Astrocyte of the spinal cord (primary cell): ENCODE measurements at places on chromosomes 2 and 18.

DNA sequence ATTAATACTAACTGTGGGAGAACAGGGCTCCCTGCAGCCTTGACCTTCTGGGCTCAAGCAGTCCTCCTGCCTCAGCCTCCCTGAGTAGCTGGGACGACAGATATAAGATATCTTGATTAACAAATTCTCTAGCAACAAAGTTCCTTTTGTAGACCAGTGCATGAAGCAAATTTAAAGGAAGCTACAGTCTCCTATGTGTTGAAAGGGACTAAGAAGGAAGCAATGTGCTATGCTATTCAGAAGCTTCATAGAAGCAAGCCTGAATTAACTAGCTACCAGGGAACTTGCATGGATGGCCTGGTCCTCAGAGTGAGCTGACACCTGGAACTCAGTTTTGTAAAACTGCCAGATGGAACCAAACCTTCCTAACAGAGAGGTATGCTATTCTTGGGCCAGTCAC, 33.2 kb downstream of the RAPH1 start:
- no peak for DNase-seq

- no peak for DNase-seq
Observed at GRCh38 chr18:58609536-58609993, 19.3 kb downstream of the ALPK2 start.

- DNase-seq: peak; percentile 4
Observed at GRCh38 chr2:169362894-169363559, 693 bp upstream of the LRP2 start.

DNA sequence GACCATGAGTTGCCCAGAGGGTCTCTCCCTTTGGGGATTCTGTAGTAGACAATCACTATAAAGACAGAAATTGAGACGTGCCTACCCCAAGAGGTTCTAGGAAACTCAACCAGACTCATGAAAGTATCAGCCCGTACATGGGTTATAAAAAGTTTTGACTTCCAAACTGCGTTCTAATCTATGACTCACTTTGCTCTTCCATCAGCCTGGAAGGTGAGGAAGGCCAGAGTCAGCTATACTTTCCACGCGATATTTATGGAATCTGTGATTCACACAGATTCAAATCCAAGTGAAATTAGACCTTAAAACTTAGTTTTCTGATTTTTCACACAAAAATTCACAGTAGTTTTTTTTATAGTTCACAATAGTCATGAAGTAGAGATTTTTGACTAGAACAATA, 7.7 kb upstream of the LYPD1 start:
- peak; percentile 56 for DNase-seq

- no peak for DNase-seq
Observed at GRCh38 chr2:132417430-132418035, 928 bp downstream of the GPR39 start.

DNA sequence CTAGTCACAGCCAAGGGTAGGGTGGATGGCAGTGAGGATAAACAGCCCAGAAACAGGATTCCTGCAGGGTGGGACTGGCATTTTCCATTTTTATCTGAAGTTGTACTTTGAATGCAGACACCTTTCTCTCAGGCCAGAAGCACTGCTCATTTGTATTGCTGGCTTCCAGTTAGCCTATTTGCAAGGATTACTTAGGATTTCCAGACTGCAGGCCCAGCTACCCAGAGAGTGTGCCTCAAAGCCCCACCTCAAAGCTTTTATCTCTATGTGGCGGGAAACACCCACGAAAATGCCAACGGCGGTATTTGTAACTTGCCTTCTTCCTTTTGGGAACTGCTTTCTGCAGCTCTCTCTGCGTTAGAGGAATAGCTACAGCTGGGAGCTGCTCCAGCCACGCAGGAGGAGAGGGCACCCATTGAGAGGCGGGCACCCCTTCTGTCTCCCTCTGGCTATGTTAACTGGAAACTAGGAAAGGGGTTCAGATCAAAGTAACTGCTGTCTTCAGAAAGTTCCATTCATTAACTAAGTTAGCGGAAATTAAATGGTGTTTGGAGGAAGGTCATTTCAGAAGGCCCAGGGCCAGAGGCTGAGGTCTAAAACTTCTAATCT, 144.9 kb downstream of the TGIF1 start:
- peak; percentile 58 for DNase-seq

- DNase-seq: no peak
Observed at GRCh38 chr2:173230181-173230580, 124.5 kb upstream of the CDCA7 start.

GRCh38 chr2:62224976-62225375, 29.1 kb downstream of the B3GNT2 start:
- DNase-seq: no peak

GRCh38 chr2:238449909-238450417, 23.2 kb downstream of the ASB1 start:
- DNase-seq: no peak

GRCh38 chr2:19963386-19963785, 26.5 kb downstream of the WDR35 start:
- no peak for DNase-seq

- DNase-seq: peak; percentile 53
Observed at GRCh38 chr18:23228102-23229061, 93.1 kb downstream of the CABLES1 start.

DNA sequence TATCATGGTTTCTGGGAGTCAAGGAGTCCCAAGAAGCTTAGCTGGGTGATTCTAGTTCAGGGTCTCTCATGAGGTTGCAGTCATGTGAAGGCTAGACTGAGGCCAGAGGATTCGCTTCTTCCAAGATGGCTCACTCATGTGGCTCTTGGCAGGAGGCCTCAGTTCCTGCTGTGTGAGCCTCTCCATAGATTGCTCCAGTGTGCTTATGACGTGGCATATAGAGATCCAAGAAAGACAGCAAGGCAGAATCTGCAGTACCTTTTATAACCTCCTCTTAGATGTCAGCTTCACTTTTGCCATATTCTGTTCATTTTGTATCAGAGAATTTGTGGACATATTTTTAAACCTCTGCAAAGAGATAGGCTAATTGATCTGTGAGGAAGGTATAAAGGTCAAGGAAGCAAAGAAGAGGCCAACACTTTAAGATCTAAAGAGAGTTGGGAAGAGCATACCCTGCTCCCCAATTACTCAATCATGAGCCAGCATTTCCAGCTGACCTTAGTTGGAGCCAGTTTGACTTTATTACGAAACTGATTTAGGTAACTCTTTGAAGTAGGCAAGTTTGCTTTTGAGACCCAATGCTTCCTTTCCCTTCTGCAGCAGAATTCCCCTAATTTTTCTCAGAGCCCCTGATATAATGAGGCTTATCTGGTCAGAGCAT, 134.7 kb downstream of the EML6 start:
- peak; percentile 82 for DNase-seq

- no peak for DNase-seq
Observed at GRCh38 chr18:60322591-60322990, 50.0 kb downstream of the MC4R start.

- no peak for DNase-seq
Observed at GRCh38 chr2:217538719-217539118, 464.1 kb downstream of the TNS1 start.

GRCh38 chr2:196131384-196131937, 39.9 kb downstream of the STK17B start:
- peak; percentile 29 for DNase-seq

DNA sequence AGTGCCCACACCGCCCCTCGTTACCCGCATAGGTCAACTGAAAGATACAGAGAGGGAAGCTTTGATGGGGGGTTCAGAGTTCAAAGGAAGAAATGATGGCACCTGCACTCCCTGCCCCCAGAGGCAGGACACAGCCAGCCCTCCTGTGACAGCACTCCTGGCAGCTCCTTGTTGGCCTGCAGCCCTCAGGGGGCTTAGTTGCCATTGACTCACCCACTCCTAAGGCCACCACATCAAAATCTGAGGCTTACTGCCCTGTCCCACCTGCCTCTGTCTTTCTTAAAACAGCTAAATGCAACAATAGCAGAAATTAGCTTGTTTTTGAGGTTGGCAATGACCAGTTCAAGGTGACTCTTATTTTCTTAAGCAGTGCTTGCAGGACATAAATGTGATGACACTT, 31.6 kb upstream of the SLC35F6 start:
- no peak for DNase-seq

GRCh38 chr2:42971381-42971780, 179.0 kb upstream of the HAAO start:
- DNase-seq: no peak

DNA sequence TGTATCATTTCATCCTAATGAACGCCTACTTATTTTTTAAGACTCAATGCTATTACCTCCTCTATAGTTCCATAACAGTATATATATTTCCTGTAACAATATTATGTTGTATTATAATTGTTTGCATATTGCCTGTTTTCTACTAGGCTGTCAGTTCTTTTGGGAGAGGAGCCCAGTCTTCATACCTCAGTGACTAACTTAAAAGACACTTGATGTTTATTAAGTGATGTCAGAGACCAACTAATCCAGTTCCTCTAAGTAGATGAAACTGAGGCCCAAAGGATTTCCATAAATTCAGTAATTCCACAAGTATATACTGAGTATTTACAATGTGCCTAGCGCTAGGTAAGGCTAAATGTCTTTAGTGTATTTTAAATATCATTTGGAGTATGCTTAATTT, 48.9 kb upstream of the AAK1 start:
- DNase-seq: peak; percentile 48

GRCh38 chr2:229566370-229566769, 148.0 kb downstream of the DNER start:
- DNase-seq: no peak

DNA sequence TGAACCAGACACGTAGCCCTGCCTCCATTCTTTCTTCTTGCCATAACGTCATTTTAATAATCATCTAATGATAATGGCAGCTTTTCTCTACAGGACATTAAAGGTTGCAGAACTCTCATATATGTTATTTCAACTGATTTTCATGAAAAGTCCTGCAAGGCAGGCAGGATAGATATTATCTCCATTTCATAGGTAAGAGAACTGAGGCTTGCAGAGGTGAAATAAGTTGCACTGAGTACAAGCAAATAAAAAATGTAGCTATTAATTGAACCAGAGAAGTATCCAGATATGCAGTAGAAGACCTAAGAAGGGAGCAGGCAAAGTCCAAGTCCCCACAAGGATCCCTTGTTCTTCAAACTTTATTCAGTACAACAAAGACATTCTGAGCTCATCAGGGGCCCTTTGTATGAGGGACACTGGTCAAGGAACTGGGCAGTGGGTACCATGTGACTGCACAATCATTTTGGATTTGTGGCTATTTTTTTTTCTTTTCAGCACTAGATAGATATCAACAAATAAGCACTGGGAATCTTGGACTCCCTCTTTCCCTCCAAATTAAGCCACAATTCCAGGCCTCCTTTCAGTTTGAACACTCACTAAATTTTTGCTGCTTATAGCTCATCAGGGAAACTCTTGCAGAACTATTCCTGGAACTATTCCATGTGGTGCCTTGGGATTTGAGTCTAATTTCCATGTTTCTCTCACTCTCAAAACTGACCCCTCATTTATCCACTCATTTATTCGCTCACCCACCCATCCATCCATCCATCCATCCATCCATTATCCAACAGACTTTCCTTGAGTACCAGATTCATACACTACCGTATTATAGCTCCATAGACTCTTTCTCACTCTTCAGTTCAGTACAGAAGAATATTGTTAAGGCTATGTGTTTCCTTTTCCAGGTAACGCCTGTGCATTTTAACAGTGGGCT, 44.6 kb downstream of the APOB start:
- DNase-seq: no peak

GRCh38 chr2:85920810-85921545, 32.2 kb upstream of the ST3GAL5 start:
- peak; percentile 41 for DNase-seq

GRCh38 chr2:239193925-239194677, 206.7 kb downstream of the HDAC4 start:
- DNase-seq: no peak

GRCh38 chr2:173299764-173300163, 54.9 kb upstream of the CDCA7 start:
- no peak for DNase-seq

GRCh38 chr2:188243381-188243780, 48.3 kb upstream of the GULP1 start:
- no peak for DNase-seq

DNA sequence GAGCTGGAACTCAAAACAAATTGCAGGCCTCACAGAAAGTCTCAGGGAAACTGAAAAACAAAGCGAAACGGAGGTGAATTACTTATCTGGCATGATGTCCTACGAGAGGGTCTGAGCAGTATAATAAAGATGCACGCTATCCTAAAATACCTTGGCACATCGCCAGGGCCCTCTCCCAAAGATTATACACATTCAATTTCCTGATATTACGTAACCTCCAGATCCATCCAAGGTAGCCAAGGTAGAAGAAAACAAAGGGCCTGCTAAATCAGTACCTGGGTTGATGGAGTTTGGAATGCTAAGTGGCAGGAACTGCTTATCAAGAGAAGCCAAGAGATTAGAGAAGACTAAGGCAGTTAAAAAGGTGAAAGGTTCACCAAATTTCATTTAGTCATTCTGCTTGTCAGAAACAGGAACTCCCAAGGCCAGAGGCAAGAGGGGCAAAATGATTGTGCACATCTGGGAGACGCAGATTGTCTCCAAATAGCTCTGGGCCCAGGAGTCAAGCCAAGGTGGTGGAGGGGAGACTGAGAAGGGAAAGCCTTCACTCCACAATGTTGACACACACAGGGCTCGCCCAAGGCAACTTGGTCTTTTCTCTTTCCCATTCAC, 236.8 kb upstream of the ATP5MC3 start:
- DNase-seq: no peak
